ENCODE measurements at places on chromosomes 3 and 15. TPM values are rescaled to one million over a fixed set of nuclear protein-coding genes. Genes with fewer than 3 reads are reported as not detected.

GRCh38 chr3:138549179-138549977 is 44.7 kb downstream of the CEP70 start:
- H3K4me1 ChIP-seq, result no peaks in the 10 kb centered on the region
- H3K27ac ChIP-seq, result no peak overlapping the region
- H3K4me3 ChIP-seq, result no peak overlapping the region
- peaks cover 11% of the 10 kb centered on the region for H3K36me3 ChIP-seq
- H3K27me3 ChIP-seq, result no peaks in the 10 kb centered on the region
- DNase-seq, result no peak

- H3K4me1 ChIP-seq, result no peaks in the 10 kb centered on the region
- H3K27me3 ChIP-seq, result no peaks in the 10 kb centered on the region
- no peak overlapping the region for H3K27ac ChIP-seq
- no peak for DNase-seq
Measured at GRCh38 chr3:53604232-53604631, 109.8 kb downstream of the CACNA1D start.

The ANKRD34C gene
- polyA plus RNA-seq, result not detected

GRCh38 chr3:180825964-180826363 is 86.5 kb upstream of the FXR1 start:
- no peaks in the 10 kb centered on the region for H3K4me1 ChIP-seq
- H3K27ac ChIP-seq, result no peak overlapping the region
- no peaks in the 10 kb centered on the region for H3K27me3 ChIP-seq
- H3K36me3 ChIP-seq, result no peaks in the 10 kb centered on the region
- H3K4me3 ChIP-seq, result no peak overlapping the region

GRCh38 chr3:172749230-172749965 is 1.1 kb upstream of the ECT2 start:
- no peaks in the 10 kb centered on the region for H3K36me3 ChIP-seq
- H3K4me1 ChIP-seq, result peaks cover 11% of the 10 kb centered on the region
- no peak overlapping the region for H3K27ac ChIP-seq

The SLC49A4 gene
- polyA plus RNA-seq, result 1.6 TPM

- H3K27ac ChIP-seq, result no peak overlapping the region
- H3K36me3 ChIP-seq, result no peaks in the 10 kb centered on the region
- no peak overlapping the region for H3K4me3 ChIP-seq
Measured at GRCh38 chr3:123155471-123156011, 46.2 kb upstream of the SEC22A start.

DNA sequence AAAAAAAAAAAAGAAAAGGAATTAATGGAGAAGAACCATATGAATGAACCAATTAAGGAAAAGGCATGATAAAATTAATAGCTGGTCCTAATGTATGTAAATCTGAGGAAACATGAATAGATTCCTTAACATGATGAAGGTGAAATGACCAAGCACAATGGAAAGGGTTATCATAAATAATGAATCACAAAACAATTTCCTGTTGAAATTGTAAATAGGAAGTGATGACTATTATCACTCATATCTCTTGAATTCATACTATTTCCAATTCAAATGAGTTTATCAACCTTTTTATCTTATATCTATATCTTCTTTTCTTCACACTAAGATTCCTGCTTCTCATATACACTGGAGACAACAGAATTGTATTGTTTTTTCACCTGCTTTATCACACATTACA is 32.0 kb downstream of the AADACL2 start:
- no peaks in the 10 kb centered on the region for H3K4me1 ChIP-seq
- H3K27me3 ChIP-seq, result no peaks in the 10 kb centered on the region
- no peak overlapping the region for H3K4me3 ChIP-seq
- no peak for DNase-seq
- H3K27ac ChIP-seq, result no peak overlapping the region

- DNase-seq, result no peak
- peaks cover 35% of the 10 kb centered on the region for H3K36me3 ChIP-seq
- peak overlapping the region; percentile 9 for H3K4me3 ChIP-seq
- no peaks in the 10 kb centered on the region for H3K27me3 ChIP-seq
- no peak overlapping the region for H3K27ac ChIP-seq
Measured at GRCh38 chr3:98519351-98519750, 3.4 kb downstream of the CLDND1 start.

DNA sequence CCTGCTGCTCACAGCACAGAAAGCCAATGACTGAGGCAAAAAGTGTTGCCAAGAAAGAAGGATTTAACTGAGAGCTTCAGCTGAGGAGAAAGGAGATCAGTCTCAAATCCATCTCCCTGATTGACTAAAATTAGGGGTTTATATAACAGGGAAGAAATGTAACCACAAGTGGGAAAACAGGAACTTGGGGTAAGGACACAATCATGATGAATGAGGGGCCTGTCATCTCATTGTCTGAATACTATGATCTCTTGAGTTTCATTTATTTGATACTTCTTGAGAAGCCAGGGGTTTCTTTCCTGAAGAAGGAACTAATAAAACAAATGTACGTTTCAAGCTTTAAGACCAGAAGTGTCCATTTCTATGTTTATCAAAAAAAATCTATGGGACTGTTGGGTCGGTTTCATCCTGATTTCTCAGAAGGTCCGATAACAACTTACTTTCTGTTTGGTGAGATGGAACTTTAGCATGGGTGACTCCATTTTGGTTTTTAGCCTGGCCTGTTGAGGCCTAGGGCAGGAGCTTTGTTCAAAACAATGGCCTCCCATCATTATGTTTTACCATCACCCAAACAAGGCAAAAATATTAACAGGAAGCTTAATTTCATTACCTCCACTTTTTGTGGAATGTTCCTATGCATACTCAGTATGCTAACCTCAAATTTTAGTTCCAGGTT is 76.6 kb upstream of the PIAS1 start:
- DNase-seq, result no peak
- H3K27me3 ChIP-seq, result no peaks in the 10 kb centered on the region
- H3K4me1 ChIP-seq, result no peaks in the 10 kb centered on the region
- H3K36me3 ChIP-seq, result no peaks in the 10 kb centered on the region

DNA sequence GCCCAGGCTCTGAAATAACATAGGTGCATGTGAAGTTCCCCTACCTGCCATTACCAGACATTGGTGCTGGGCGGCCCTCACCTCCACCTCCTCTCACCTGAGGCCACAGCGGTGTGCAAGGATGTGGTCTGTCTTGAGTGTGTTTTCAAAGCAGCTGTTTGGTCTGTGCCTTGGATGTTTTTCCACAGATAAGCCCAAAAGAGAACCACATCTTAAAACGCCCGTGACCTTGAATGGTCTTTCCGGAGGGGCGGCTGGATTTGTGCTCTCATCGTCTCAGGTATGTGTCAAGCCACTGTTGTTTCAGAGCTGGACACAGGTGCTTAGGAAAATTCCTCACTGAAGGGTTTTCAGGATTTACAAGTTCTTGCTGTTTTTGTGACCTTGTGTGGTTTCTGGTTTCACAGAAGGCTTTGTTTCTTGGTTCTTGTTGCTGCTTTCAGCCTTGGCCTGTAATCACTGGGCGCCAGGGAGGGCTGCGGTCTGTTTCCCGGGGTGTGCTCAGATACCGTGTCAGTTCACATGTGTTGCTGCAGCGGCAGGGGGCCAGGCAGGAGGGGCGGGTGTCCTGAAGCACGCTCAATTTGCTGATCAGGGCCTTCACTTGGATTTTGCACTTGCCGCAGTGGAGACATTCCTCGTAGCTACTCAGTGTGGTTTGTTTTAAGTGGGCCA is 128.4 kb downstream of the IGF1R start:
- no peak overlapping the region for H3K4me3 ChIP-seq
- peaks cover 17% of the 10 kb centered on the region for H3K4me1 ChIP-seq
- H3K36me3 ChIP-seq, result no peaks in the 10 kb centered on the region
- no peak for DNase-seq
- H3K27ac ChIP-seq, result no peak overlapping the region
- H3K27me3 ChIP-seq, result no peaks in the 10 kb centered on the region

DNA sequence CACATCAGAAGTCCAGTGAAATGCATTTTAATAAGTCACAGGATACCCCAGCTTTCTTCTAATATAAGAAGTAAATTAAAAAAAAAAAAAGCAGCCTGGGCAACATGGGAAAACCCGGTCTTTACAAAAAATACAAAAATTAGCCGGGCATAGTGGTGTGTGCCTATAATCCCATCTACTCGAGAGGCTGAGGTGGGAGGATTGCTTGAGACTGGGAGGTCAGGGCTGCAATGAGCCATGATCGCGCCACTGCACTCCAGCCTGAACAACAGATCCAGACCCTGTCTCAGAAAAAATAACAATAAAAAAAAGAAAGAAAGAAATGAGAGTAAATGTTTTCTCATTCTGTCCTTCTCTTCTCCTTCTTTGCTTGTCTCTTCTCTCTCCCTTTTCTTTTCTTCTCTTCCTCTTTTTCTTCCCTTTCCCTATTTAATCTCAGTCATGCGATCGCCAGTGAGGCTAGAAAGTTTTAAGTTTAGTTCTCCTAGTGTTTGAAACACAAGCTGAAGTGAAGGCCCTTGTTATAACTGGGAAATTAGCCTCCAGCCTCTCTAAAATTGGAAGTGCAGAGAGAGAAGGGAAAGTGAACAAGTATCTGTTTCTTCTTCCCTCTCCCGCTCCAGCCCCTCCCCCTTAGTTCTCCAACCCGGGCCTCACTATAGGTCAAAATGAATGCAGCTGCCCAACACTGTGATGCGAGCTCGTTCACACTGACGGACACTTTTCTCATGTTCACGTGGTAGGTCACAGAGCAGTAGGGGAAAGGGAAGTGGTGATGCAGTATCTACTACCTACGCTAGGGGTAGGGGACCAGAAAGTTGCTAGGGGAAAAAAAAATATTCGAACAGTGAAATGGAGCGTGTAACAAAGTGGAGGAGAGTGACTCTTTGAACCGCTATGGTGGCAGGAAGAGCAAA is 23.5 kb upstream of the TSC22D2 start:
- H3K36me3 ChIP-seq, result no peaks in the 10 kb centered on the region
- H3K27ac ChIP-seq, result no peak overlapping the region
- peak overlapping the region; percentile 21 for H3K4me3 ChIP-seq
- no peaks in the 10 kb centered on the region for H3K27me3 ChIP-seq
- peak; percentile 62 for DNase-seq

GRCh38 chr3:182620723-182621434 is 172.4 kb upstream of the ATP11B start:
- H3K4me3 ChIP-seq, result no peak overlapping the region
- no peaks in the 10 kb centered on the region for H3K36me3 ChIP-seq
- H3K4me1 ChIP-seq, result no peaks in the 10 kb centered on the region
- no peak for DNase-seq

DNA sequence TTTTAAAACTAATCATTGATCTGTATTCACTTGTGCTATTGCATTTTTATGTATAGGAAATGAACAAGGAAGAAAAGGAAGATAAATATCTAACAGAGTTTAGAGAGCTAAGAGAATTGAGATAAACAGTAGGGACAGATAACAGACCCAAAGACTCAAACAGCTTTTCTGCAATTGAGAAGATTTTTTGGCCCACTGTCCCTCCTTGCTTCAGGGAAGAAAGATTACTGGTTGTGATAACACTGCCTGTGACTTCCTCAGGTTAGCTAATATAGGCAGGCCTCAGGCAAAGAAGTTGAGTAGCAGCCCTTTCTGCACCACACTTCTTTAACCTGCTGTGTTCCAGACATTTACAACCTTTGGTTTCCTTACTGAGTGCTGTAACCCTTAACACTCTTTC is 2.7 kb upstream of the COX17 start:
- no peak overlapping the region for H3K27ac ChIP-seq
- no peak for DNase-seq
- no peak overlapping the region for H3K4me3 ChIP-seq
- H3K27me3 ChIP-seq, result no peaks in the 10 kb centered on the region
- peaks cover 16% of the 10 kb centered on the region for H3K4me1 ChIP-seq

DNA sequence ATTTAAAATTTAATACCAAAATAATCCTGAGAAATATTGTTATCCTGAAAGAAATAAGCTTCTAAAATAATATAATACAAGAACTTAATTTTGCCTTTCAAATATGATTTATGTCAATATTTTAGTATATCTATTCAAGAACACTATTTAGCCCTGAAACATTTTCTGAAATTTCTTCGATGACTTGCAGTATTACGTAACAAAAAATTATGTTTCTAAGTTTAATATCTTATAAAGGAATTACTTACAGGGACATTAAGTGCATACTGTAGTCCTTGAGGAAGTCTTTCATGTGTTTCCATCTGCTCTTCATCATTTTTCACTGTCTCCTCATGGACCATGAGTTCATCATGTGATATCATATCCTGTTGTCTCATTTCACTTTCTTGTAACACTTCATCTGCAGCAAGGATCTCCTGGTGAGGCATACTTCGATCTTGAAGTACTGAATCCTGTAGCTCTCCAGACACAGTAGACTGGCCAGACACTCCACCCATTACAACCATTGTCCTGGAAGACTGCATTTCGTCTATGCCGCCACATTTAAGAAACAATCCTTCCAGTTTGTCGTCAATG is 62.0 kb downstream of the ZNF148 start:
- peaks cover 20% of the 10 kb centered on the region for H3K4me1 ChIP-seq
- DNase-seq, result no peak
- no peak overlapping the region for H3K27ac ChIP-seq
- H3K36me3 ChIP-seq, result no peaks in the 10 kb centered on the region

DNA sequence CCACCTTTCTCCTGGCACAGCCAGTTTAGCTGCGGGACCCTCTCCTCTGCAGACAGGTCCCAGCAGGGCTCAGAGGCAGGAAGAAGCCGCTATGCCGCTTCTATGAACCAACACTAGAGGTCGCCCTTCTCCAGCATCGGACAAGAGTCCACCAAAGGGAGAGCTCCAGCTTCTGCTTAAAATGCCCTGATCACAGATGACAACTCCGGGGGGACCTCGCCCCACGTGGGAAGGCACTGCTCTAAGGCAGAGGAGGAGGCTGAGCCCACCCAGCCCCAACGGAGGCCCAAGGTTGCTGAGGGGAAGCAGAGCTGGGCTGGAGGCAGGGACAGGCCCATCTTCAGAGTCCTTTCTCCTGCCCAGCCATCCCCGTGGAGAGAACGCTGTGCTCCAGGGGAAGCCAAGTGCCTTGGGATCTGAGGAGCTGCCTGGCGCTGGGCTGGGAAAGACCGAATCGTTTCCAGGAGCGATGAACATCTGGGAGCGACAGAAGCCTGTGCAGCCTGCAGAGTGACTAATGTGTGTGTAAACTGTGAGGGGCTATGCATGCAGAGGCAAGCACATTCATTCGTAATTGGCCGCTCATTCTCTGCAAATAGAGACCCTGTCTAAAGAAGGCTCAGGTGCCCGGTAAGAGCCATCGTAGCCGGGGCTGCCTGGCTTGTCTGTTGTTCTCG is 43.5 kb upstream of the BDH1 start:
- H3K27ac ChIP-seq, result no peak overlapping the region
- H3K4me1 ChIP-seq, result peaks cover 3% of the 10 kb centered on the region
- H3K4me3 ChIP-seq, result no peak overlapping the region
- no peaks in the 10 kb centered on the region for H3K36me3 ChIP-seq
- no peaks in the 10 kb centered on the region for H3K27me3 ChIP-seq

- no peaks in the 10 kb centered on the region for H3K36me3 ChIP-seq
- DNase-seq, result no peak
- H3K4me1 ChIP-seq, result no peaks in the 10 kb centered on the region
- H3K4me3 ChIP-seq, result no peak overlapping the region
Measured at GRCh38 chr15:62107571-62108121, 40.9 kb downstream of the C2CD4A start.
